ENCODE measurements at places on chromosomes 6 and 20. TPM values are rescaled to one million over a fixed set of nuclear protein-coding genes. Genes with fewer than 3 reads are reported as not detected.

- DNase-seq = no peak
Measured at GRCh38 chr20:34345402-34345736, 17.7 kb upstream of the ITCH start.

DNA sequence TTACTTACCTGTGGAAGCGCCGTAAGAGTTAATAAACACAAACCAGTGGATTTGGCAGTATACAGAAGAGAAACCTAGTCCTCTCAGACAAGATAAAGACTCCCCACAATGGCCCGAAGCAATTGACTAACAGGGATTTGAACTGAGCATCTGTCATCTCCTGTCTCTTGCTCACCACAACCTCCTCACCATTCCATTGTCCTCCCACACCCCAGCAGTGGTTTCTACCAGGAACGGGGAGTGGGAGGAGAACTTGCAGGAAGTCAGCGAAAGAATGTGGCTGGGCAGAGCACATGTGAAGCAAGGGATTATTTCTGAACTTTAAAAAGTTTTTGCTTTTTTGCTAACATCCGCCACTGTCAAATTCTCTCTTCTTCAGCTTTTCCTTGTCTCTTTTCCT, 24.6 kb upstream of the TAAR1 start:
- no peak for DNase-seq

GRCh38 chr6:34462551-34462971, 3.3 kb upstream of the PACSIN1 start:
- DNase-seq = no peak

DNA sequence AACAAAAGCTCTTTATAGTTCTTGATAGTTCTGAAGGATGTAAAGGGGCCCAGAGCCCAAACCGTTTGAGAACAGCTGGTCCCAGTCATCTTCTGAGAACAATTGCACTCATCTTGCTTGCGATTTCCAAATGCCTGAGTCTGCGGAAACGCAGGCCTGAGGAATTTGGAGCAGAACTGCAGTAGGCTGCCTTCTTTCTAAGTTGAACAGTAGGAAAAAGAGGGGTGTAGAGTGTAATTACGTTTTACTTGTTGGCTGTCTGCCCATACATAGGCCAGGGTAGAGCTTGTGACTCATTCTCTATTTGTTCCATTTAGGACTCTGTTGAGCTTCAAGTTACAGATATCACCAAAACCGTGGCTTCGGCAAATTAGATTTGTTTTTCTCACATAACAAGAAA, 42.0 kb upstream of the KIF16B start:
- DNase-seq = peak; percentile 5

- no peak for DNase-seq
Measured at GRCh38 chr6:2232445-2232844, 13.0 kb downstream of the GMDS start.

The GRM4 gene
- not detected for total RNA-seq

All from endothelial cell of umbilical vein (primary cell).